ENCODE measurements at places on chromosomes 3 and 15.
A peak's percentile ranks its signal among the peaks of the same experiment; 100 is the strongest.

GRCh38 chr3:177672252-177672911, 475.1 kb upstream of the TBL1XR1 start:
- H3K27me3 ChIP-seq = no peaks in the 10 kb centered on the region
- no peaks in the 10 kb centered on the region for H3K36me3 ChIP-seq
- H3K4me3 ChIP-seq = no peak overlapping the region
- H3K27ac ChIP-seq = no peak overlapping the region

- no peak overlapping the region for H3K4me3 ChIP-seq
- H3K27ac ChIP-seq = no peak overlapping the region
- H3K27me3 ChIP-seq = no peaks in the 10 kb centered on the region
- H3K36me3 ChIP-seq = no peaks in the 10 kb centered on the region
Measured at GRCh38 chr3:174335910-174336309, 523.2 kb upstream of the NAALADL2 start.

DNA sequence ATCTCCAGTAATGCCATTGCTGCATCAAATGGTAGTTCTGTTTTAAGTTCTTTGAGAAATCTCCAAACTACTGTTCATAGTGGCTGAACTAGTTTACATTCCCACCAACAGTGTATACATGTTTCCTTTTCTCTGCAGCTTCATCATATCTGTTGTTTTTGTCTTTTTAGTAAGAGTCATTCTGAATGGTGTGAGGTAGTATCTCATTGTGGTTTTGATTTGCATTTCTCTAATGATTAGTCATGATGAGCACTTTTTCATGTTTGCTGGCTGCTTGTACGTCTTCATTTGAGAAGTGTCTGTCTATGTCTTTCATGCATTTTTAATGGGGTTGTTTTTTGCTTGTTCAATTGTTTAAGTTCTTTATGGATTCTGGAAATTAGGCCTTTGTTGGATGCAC, 10.2 kb upstream of the GCSAM start:
- peak overlapping the region; percentile 50 for H3K4me3 ChIP-seq
- peaks cover 7% of the 10 kb centered on the region for H3K4me1 ChIP-seq
- peaks cover 2% of the 10 kb centered on the region for H3K36me3 ChIP-seq
- DNase-seq = no peak
- H3K27ac ChIP-seq = peak overlapping the region; percentile 41

DNA sequence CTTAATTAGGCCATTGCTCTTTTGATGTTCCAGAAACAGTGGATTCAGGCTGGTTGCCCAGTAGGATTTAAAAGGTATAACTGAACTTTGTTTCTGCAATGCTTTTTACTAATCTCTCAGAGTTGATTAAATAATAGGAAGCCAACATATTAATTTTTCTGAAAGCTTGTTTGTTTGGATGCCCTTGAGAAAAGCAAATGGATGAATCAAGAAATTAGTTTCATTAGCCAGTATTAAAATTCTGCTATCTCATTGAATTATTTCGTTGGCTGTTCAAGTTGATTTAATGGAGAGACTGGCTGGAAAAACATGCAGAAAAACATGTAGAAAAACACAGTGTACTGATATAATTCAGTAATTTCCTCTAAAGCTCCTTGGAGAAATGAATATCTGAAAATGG, 178.9 kb upstream of the THRB start:
- H3K27ac ChIP-seq = no peak overlapping the region
- no peak for DNase-seq
- no peaks in the 10 kb centered on the region for H3K4me1 ChIP-seq
- H3K36me3 ChIP-seq = no peaks in the 10 kb centered on the region

- no peak for DNase-seq
- no peaks in the 10 kb centered on the region for H3K4me1 ChIP-seq
- peaks cover 8% of the 10 kb centered on the region for H3K27me3 ChIP-seq
- H3K4me3 ChIP-seq = no peak overlapping the region
Measured at GRCh38 chr15:27899583-27900285, 199.4 kb downstream of the OCA2 start.

DNA sequence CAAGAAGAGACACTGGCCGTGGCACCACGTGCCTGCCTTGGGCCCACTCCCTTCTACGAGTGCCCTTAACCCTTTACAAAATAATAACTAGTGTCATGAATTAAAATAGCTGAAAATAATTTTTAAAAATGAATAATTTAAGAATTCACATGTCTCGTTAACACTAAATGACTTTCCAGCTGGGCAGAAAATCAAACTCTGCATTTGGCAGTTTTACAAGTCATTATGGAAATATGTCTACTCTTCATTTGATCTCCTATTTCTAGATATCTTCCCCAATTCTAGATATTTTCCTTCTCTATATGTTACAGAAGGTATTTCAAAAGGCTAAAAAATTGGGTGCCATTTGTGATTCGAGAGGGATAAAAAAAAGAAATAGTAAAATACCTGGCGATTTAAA, 100.2 kb downstream of the RORA start:
- no peaks in the 10 kb centered on the region for H3K36me3 ChIP-seq
- H3K4me3 ChIP-seq = no peak overlapping the region
- no peak for DNase-seq

GRCh38 chr3:193317682-193318300, 60.8 kb downstream of the ATP13A5 start:
- no peaks in the 10 kb centered on the region for H3K27me3 ChIP-seq
- no peaks in the 10 kb centered on the region for H3K4me1 ChIP-seq
- H3K27ac ChIP-seq = no peak overlapping the region
